ENCODE measurements at places on chromosomes 1 and 21. TPM values are rescaled to one million over a fixed set of nuclear protein-coding genes. Genes with fewer than 3 reads are reported as not detected.

- no peak overlapping the region for H3K4me3 ChIP-seq
- H3K36me3 ChIP-seq: no peaks in the 10 kb centered on the region
- peaks cover 3% of the 10 kb centered on the region for H3K27me3 ChIP-seq
- H3K27ac ChIP-seq: no peak overlapping the region
- no peaks in the 10 kb centered on the region for H3K4me1 ChIP-seq
These were observed 79.8 kb downstream of the AJAP1 start for GRCh38 chr1:4734219-4734618.

- no peak overlapping the region for H3K4me3 ChIP-seq
- H3K27me3 ChIP-seq: peaks cover 6% of the 10 kb centered on the region
- no peaks in the 10 kb centered on the region for H3K36me3 ChIP-seq
- DNase-seq: peak; percentile 13
These were observed 61.8 kb upstream of the DNAH14 start for GRCh38 chr1:224867715-224868114.

GRCh38 chr1:243312952-243313634 is 57.3 kb downstream of the SDCCAG8 start:
- H3K27me3 ChIP-seq: no peaks in the 10 kb centered on the region
- no peak for DNase-seq
- no peak overlapping the region for H3K4me3 ChIP-seq
- peaks cover 20% of the 10 kb centered on the region for H3K4me1 ChIP-seq
- peaks cover 25% of the 10 kb centered on the region for H3K36me3 ChIP-seq
- H3K27ac ChIP-seq: no peak overlapping the region

- H3K27ac ChIP-seq: no peak overlapping the region
- H3K27me3 ChIP-seq: peaks cover 3% of the 10 kb centered on the region
- DNase-seq: no peak
- no peak overlapping the region for H3K4me3 ChIP-seq
- no peaks in the 10 kb centered on the region for H3K36me3 ChIP-seq
- peaks cover 11% of the 10 kb centered on the region for H3K4me1 ChIP-seq
These were observed 286.3 kb upstream of the LYPLAL1 start for GRCh38 chr1:218887141-218887925.

- H3K4me1 ChIP-seq: peaks cover 13% of the 10 kb centered on the region
- H3K36me3 ChIP-seq: no peaks in the 10 kb centered on the region
- DNase-seq: no peak
- H3K4me3 ChIP-seq: no peak overlapping the region
These were observed 12.1 kb upstream of the LRP8 start for GRCh38 chr1:53339736-53340635.

GRCh38 chr1:181909010-181909409 is 152.5 kb downstream of the ZNF648 start:
- H3K4me3 ChIP-seq: no peak overlapping the region
- no peaks in the 10 kb centered on the region for H3K4me1 ChIP-seq
- H3K27me3 ChIP-seq: peaks cover 1% of the 10 kb centered on the region

- no peak for DNase-seq
- H3K4me1 ChIP-seq: peaks cover 3% of the 10 kb centered on the region
- no peak overlapping the region for H3K4me3 ChIP-seq
- H3K27ac ChIP-seq: no peak overlapping the region
- H3K27me3 ChIP-seq: peaks cover 71% of the 10 kb centered on the region
- no peaks in the 10 kb centered on the region for H3K36me3 ChIP-seq
These were observed 35.0 kb downstream of the LGR6 start for GRCh38 chr1:202228484-202229122.

DNA sequence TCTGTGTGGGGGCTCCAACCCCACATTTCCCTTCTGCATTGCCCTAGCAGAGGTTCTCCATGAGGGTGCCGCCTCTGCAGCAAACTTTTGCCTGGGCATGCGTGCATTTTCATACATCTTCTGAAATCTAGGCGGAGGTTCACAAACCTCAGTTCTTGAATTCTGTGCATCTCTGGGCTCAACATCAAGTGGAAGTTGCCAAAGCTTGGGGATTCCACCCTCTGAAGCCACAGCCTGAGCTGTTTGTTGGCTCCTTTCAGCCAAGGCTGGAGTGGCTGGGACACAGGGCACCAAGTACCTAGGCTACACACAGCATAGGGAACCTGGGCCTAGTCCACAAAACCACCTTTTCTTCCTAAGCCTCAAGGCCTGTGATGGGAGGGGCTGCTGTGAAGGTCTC is 235.3 kb downstream of the PDE4B start:
- no peak overlapping the region for H3K27ac ChIP-seq
- no peaks in the 10 kb centered on the region for H3K36me3 ChIP-seq
- H3K4me1 ChIP-seq: no peaks in the 10 kb centered on the region
- H3K27me3 ChIP-seq: peaks cover 2% of the 10 kb centered on the region
- no peak overlapping the region for H3K4me3 ChIP-seq

DNA sequence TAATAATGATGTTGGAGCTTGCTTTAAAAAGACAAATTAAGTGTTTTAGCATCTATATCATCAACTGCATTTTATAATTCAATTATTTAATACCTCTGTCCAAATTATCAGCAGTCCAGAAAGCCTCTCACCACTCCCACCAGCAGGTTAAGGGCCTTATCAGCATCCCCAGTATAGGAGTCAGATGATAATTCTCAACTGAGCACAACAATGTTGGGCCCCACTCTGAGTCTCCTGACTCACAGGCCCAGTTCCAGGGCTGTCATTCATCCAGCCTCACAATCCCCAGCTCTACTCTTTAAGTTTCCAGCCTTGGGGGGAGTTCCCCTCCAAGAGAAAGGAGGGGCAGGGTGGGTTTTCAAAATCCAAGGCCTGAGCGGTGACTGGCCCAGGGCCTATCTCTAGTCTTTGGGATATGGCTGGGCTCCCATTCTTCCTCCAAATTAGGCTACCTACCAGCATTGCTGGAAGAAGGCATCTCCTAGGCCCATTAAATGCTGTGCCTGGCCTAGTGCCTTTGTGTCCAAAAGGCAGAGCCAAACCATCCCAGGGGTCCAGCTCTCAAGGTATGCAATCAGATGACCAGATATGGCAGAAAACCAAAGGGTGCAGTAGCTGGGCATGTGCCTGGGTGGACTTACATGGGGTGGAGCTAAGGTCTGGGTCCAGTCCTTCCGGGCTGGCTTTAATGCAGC is 134.1 kb downstream of the GLUL start:
- no peak overlapping the region for H3K4me3 ChIP-seq
- peaks cover 6% of the 10 kb centered on the region for H3K27me3 ChIP-seq
- H3K4me1 ChIP-seq: peaks cover 11% of the 10 kb centered on the region
- no peak for DNase-seq
- no peaks in the 10 kb centered on the region for H3K36me3 ChIP-seq

- H3K4me1 ChIP-seq: peaks cover 15% of the 10 kb centered on the region
- H3K4me3 ChIP-seq: no peak overlapping the region
These were observed 27.7 kb downstream of the PKP1 start for GRCh38 chr1:201310986-201311355.

DNA sequence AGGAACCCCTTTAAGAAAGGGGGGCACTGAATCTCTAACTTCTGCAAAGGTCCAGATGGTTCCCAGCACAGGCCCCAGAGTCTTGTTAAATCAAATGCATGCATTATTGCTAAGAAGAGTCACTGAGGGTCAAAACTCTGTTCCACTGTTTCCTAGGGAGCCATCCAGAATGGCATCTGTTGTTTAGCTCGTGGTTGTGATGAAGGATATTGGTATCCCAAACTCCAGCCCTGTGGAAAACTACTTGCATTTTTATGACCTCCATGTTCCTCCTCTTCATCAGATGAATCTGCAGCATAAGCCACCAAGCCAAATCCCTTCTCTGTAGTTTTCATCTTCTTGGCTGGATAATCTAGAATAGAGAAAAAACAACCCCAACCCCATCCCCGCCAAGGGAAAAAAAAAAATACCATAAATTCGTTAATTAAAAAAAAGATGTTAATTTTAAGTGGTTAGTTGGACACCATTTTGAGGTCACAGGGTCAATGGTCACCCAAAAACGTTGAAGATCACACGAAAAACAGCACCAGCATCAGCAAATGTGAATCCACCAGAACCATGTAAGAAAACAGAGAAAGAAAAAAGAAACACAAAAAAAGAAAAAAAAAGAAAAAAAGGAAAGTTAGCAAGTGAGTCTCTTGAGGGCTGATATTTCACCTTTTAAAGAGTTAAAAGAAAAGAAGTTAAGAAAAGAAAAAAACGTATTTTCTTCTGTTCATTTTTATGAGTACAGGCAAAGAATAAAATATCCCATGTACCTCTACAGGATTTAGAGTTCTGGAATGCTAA is 3.0 kb upstream of the RIT1 start:
- H3K4me3 ChIP-seq: peak overlapping the region; percentile 10
- H3K4me1 ChIP-seq: peaks cover 49% of the 10 kb centered on the region
- DNase-seq: peak; percentile 71
- H3K27me3 ChIP-seq: peaks cover 7% of the 10 kb centered on the region
- peaks cover 68% of the 10 kb centered on the region for H3K36me3 ChIP-seq
- H3K27ac ChIP-seq: peak overlapping the region; percentile 88

GRCh38 chr1:168312718-168313604 is 32.3 kb downstream of the TBX19 start:
- DNase-seq: no peak
- H3K27ac ChIP-seq: no peak overlapping the region
- H3K27me3 ChIP-seq: no peaks in the 10 kb centered on the region
- H3K36me3 ChIP-seq: no peaks in the 10 kb centered on the region
- H3K4me3 ChIP-seq: no peak overlapping the region
- peaks cover 18% of the 10 kb centered on the region for H3K4me1 ChIP-seq

DNA sequence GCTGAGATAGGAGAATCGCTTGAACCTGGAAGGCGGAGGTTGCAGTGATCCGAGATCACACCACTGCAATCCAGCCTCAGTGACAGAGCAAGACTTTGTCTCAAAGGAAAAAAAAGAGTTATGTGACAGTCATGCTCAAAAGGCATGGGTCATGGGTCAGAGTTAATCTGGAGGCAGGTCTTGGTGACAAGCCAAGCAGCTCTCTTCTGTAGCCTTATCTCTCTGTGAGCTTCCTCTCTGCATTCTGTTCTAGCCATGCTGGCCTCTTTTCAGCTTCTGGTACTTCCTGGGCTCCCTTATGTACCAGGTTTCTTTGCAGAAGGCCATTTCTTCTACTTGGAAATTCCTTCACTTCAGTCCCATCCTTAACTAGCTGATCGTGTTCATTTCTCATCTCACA is 63.6 kb downstream of the NGF start:
- H3K4me3 ChIP-seq: no peak overlapping the region
- peaks cover 86% of the 10 kb centered on the region for H3K36me3 ChIP-seq
- H3K27ac ChIP-seq: peak overlapping the region; percentile 28
- no peak for DNase-seq

GRCh38 chr1:50415235-50416149 is 7.8 kb downstream of the DMRTA2 start:
- no peak overlapping the region for H3K4me3 ChIP-seq
- peaks cover 62% of the 10 kb centered on the region for H3K27me3 ChIP-seq
- H3K36me3 ChIP-seq: no peaks in the 10 kb centered on the region
- DNase-seq: no peak
- H3K27ac ChIP-seq: no peak overlapping the region

DNA sequence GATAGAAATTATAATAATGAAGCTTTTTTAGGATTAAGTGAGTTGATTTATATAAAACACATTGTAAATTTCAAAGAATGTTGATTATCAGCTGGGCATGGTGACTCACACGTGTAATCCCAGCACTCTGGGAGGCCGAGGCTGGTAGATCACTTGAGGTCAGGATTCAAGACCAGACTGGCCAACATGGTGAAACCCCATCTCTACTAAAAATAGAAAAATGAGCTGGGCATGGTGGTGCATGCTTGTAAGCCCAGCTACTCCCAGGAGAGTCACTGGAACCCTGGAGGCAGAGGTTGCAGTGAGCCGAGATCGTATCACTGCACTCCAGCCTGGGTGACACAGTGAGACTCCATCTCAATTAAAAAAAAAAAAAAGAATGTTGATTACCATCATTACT is 18.4 kb downstream of the ADAMTS1 start:
- H3K4me1 ChIP-seq: 0 out of 2 replicates have a peak, but pooled peaks cover 5% of the 10 kb centered on the region
- no peaks in the 10 kb centered on the region for H3K36me3 ChIP-seq
- DNase-seq: no peak

The HAO2 gene
- total RNA-seq: not detected

The ZNF281 gene
- 44.8 TPM for total RNA-seq

The CHIT1 gene
- not detected for total RNA-seq

The HDGF gene
- 317 TPM for total RNA-seq

The ADCY10 gene
- not detected for total RNA-seq

The SASS6 gene
- 4.1 TPM for total RNA-seq
